ENCODE measurements at places on chromosomes 11 and 22. TPM values are rescaled to one million over a fixed set of nuclear protein-coding genes. Genes with fewer than 3 reads are reported as not detected.

SLC17A6 gene
- polyA plus RNA-seq: 0.38 TPM

GGT1 gene
- 6.4 TPM for polyA plus RNA-seq

CNGA4 gene
- 0.15 TPM for polyA plus RNA-seq

UBASH3B gene
- 2.6 TPM for polyA plus RNA-seq

OR8D4 gene
- not detected for polyA plus RNA-seq

DRAP1 gene
- polyA plus RNA-seq: 294 TPM

HDHD5 gene
- 54.9 TPM for polyA plus RNA-seq

MAPK1 gene
- 16.0 TPM for polyA plus RNA-seq

CARNS1 gene
- polyA plus RNA-seq: 0.52 TPM

CNTF gene
- 0.24 TPM for polyA plus RNA-seq

MPPED1 gene
- not detected for polyA plus RNA-seq

APOL3 gene
- not detected for polyA plus RNA-seq

OOSP3 gene
- 0.35 TPM for polyA plus RNA-seq

OR8I2 gene
- not detected for polyA plus RNA-seq

FRMD8 gene
- 7.0 TPM for polyA plus RNA-seq

Measured in GM23338 (cell line).